NCI-H524 (cell line): ENCODE measurements at places on chromosomes 7 and 10.

DNA sequence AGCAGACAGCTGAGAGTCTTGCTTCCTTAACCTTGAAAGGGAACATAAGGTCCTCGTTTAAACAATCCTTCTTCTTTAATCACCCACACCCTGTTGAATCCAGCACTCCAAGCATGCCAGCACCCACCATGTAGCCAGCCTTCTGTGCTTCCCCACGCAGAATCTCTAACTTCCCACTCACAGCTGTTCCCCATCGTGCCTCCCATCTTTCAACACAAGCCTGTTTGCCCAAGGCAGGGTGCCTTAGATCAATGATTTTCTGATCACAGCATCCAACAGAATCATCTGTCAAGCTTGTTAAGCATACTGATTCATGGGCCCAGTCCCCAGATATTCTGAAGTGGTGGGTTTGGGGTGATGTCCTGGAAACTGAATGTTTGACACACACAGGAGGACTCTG, 530.8 kb downstream of the SH2D4B start:
- DNase-seq, result no peak

DNA sequence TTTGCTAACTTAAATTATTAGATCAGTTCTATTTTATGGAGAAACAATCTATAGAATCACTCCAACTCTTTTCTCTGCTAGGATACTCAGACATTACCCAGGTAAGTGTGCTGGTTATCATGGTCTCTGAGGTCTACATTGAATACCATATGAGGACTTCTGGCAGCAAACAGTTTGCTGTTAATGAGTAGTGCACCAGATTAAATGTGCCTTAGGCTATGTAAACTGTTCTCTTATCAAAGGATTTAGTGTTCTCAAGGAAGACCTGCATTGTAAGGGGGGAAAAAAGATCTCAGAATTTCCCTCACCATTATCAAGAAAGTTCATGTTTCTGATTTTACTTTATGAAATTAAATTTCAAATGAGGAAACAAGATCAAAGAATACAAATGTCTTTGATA, 107.5 kb downstream of the ITGB8 start:
- DNase-seq, result no peak

DNA sequence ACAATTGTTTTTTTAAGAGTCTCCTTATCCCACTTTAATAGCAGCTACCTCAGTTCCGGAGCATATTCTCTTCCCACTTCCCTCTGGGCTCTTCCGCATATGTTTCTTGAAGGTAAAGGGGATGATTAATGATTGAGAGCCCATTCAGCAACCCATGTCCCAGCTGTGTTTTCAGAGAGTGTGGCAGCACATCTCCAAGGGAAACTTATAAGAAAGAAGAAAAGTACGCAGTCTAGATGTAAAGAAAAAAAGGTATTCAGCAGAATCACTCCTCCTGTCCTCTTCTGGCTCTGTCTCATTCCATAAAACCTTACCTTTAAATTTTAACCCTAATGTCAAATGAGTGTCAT, 9.7 kb upstream of the ANKRD7 start:
- no peak for DNase-seq

DNA sequence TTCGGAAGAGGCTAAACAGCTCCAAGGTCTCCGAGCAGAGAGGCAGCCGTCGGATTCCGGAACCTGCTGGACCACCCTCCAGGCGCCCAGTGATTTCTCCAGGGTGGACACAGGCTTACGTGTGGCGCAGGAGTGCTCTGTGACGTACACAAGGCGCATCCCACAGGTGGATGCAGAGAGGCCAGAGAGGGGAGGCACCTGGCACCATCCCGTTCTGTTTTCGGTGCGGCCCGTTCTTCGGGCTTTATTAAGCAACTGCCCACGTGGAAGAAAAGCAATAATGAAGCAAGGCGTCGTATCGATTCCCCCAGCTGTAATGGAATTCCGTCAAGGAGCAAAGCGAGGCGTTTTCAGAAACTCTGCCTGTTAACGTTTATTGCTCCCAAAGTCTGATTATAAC, 163.6 kb downstream of the PTPRN2 start:
- DNase-seq, result no peak

DNA sequence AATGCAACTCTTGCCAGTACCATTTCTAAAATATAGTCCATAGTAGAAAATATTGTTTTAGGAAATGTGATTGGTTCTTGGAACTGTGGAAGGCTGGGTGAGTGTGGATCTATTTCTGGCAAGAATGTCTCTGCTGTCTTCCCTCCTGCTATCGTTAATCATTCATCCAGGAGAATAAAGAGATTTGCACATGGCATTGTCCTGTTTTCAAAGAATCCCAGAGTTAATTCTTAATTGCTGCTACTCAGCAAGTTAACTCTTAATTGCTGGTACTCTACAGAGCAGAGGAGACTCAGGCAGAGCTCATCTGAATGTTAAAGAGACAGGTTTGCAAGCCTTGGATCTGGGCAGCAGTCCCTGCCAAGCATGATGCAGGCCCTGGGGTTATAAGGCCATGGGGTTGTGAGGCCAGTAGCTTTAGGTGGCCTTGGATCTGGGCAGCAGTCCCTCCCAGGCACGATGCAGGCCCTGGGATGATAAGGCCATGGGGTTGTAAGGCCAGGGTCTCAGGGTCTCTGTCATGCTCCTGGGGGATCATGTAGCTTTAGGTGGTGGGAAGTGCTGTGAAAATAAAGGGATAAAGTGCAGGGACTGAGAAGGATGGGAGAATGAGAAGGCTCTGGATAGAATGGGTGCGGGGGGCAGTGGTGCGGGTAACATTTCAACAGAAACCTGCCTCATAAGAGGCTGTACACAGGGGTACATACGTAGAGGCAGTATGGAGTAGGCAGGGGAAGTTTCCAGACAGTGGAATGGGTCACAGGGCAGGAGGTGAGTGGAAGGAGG, 162.3 kb downstream of the SVIL start:
- no peak for DNase-seq

GRCh38 chr7:20395511-20395910, 64.8 kb downstream of the ITGB8 start:
- no peak for DNase-seq

GRCh38 chr7:81721437-81721836, 48.4 kb downstream of the HGF start:
- no peak for DNase-seq

DNA sequence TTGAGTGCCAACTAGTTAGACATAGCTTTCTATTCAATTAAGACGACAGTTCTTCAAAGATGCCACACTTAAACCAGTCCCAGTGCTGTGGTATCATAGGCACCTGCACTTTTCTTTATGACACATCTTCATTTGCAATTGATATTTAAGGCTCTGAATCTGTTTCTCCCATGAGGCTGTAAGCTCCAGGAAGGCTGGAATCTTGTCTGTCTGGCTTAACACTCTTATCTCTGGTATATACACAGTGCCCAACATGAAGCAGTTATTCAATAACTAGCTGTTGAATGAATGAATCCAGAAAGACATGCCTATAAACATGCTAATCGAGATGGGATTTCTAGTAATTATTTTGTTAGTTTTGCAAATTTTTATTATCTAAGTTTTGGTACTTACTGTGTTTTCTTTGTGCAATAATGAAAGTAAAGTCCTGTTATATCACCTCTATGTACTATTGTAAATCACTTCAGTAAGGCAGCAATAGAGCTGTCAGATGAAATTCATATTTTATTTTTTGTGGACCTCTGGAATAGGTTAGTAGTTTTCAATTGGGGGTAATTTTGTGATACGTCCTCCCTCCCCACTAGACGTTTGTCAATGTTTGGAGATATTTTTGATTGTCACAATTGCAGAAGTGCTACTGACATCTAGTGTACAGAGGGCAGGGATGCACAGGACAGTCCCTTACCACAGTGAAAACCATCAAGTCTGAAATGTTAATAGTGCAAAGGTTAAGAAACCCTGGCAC, 51.3 kb upstream of the STEAP4 start:
- DNase-seq, result no peak

GRCh38 chr10:90734415-90734814, 123.4 kb downstream of the HTR7 start:
- DNase-seq, result no peak

GRCh38 chr7:106180721-106181120, 68.6 kb upstream of the SYPL1 start:
- no peak for DNase-seq

- no peak for DNase-seq
Measured at GRCh38 chr7:1120791-1121190, 32.9 kb downstream of the GPER1 start.

DNA sequence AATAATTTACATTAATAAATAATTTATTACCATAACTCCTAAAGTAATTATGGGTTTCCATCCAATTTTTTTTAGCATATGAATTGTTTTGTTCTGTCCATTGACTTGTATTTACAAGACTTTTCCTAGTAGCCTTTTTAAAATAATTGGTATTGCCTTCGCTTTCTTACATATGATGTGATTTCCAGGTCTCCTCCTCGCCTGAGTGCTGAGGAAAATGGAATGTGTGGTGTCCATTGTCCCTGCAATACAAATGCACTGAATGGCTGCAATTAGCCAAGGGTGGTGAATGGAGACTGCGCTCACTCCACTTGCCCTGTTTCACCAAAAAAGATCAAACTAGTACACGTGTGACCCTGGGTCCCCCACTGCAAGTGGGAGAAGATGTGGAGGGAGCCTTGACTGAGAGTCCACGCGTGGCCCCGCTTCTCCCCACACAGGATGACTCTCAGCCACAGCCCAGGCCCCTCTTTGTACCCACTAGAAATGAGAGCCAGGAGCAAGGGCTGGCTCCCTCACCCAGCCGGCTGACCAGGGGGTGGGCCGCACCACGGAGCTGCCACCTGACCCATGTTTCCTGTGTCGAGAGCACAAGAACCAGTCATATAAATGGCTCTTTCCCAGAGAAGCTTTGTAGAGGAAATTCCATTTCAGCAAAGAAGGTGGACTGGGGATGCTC, 52.6 kb downstream of the FAM53B start:
- no peak for DNase-seq

DNA sequence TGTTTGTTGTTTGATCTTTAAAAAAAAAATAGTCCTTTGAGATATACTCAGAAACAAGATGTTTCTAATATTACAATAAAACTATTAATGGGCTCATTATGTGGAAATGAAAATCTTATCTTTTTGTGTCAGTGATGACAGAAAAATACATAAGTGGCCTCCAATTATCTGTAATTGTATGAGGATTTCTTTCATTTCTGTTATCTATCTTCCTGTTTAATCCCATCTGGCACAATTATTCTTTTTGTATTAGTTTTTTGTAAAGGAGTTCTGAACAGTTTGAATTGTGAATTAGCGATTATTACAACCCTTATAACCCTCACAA, 270.8 kb downstream of the BBS9 start:
- no peak for DNase-seq

DNA sequence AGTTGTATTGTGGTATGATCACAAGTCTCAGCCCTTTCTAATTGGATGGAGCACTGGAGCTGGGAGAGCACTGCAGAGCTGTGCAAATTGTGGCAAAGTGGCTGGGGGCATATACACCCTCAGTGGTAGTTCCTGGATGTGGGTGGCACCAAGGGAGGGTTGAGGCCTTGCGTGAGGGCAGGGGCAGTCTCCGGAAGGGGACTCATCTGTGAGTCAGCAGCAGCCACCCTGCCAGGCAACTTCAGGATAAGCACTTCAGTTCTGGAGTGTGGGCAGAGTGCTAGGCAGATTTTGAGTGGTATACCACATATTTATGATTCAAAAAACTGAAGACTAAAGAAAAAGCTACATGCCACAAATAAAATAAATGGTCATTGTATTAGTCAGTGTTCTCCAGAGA, 210.5 kb downstream of the ETV1 start:
- no peak for DNase-seq
